Putamen (tissue), 1 donor: ENCODE measurements at places on chromosomes 6 and 20.

- no peak for DNase-seq
Measured at GRCh38 chr6:3414327-3415081, 42.3 kb downstream of the SLC22A23 start.

DNA sequence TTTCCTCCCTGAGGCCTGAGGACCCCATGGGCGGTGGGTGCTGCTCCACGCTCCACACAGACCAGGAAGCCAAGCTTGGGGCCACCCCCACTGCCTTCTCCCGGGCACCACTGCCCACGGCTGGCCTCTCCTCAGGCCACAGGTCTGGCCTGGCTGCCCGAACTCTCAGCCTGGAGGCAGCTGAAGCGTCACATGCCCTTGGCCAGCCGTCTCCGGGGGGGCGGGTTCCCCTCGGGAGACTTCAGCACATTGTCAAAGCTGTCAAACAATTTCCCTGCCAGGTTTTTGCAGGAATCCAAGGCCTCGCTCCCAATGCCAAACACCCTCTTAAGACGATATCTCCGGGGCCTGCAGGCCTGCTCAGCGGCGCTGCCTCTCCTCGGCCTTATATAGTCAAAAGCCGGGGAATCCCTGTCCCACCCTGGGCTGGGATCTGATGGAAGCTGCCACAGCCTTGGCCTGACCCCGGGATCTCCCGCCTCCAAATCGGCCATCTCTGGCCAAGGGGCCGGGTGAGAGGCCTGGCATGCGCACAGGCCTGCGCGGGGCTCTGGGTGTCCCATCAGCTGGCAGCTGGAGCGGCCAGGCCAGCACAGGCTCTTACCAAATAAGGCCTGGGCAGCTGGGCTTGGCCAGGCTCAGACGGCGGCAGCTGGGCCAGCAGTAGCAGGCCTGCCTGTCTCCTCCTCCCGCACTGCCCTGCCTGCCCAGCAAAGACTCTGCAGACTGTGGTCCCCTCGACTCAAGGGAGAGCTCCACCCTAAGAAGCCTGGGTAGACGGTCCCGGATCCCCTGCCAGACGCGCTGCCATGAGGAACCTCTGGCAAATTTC lies 49.7 kb downstream of the RBM38 start:
- DNase-seq, result peak; percentile 95

GRCh38 chr6:124870611-124871459 lies 91.4 kb upstream of the RNF217 start:
- peak; percentile 5 for DNase-seq

DNA sequence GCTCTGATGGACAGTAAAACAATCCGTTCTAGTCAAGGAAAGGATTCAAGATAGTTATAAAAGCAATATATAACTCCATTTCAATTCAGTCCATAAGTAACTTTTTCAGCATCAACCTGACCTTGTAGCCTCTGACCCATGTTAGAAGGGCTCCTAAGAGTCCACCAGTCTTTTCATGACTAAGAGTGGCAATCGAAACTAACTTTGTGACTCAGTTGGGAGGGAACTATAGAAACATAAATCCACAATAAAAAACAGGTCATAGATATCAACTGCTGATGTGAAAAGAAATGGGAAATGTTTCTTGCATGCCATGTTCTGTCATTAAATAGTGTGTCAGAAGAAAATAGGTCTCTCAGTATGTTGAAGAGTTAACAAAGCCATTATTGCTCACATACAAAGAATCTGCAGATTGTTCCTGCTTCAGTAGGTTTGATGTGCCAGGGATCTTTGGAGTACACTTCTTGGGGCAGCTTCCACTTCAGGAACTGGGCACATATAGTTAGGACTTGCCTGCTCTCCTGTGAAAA lies 16.2 kb upstream of the RBL1 start:
- no peak for DNase-seq

DNA sequence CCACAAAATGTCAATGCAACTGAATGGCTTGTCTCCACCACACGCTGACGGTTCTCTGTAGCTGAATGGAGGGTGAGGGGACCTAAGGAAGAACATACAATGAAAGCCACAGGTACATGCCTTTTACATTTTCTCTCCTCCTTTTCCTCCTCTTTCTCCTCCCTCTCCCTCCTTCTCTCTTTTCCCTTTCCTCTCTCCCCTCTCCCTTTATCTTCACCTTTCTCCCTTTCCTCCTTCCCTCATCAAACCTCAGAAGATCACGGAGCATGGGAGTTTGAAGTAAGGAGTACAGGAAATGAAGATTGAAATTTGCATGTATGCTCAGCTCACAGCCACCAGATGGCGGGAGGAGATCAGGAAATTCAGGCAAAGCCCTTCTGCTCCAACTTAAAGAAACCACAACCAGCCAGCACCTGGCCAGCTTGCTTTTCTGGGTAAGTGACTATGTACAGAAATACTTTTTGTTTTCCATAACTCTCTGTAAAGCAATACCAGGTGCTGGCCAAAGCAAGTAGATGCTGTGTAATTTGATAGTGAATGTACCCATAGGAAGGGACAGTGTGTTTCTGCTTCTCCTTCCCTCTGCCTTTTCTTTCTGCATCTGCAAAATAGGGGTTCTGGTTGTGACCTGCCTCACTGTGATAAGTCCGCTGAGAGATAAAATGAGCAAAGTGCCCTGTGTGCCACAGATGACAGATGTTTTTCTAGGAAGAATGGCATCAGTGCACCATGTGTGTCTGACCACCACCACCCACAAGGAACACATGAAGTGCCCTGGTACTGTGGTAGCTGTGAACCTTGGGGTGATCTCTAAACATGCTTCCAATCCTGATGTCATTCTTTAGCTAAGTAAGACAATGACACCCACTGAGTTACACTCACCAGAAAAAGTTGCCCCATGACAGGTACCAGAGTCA lies 18.6 kb upstream of the FOXO3 start:
- DNase-seq, result peak; percentile 78

DNA sequence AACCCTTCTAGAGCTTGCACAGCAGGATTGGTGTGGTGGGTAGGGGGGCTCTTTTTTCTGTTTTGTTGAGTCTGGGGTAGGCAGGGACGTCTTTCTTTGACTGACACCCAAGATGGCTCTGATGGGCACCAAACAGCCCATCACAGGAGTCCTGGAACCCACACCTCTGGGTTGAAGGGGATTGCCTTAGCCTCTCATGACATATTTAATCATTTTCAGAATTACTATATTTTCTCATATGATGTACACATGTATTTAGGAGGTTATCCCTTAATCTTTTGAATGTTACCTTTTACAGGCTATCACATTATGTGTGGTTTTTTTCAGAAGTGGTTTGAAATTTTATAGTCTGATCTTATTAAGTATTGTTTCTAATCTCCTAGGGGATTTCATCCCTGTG lies 64.6 kb downstream of the RPP40 start:
- no peak for DNase-seq

DNA sequence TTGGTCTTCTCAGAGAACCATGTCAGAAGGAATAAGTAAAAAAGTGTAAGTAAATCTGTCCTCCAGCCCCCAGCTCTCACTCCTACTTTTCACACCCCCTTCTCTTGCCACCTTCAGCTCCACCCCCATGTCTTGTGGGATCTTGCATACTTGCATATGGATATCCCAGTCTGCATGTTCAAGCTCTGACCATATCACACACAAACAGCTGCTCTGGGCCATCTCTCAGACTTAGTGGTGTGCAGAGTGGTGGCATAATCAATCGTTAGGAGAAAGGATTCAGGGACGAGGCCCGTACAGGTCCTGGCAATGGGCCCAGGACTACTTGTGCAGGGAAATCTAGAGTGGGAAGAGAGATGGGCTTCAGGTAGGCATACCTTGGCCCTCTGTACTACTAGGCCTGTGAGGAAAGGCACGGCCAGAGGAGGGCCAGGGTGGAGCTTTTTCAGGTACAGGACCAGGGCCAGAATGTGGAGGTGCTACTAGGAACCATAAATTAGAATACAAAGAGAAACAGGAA lies 112.0 kb upstream of the SGK1 start:
- DNase-seq, result no peak

- no peak for DNase-seq
Measured at GRCh38 chr6:17998442-17998841, 11.0 kb upstream of the KIF13A start.

- no peak for DNase-seq
Measured at GRCh38 chr6:169801396-169802160, 50.2 kb downstream of the ERMARD start.

DNA sequence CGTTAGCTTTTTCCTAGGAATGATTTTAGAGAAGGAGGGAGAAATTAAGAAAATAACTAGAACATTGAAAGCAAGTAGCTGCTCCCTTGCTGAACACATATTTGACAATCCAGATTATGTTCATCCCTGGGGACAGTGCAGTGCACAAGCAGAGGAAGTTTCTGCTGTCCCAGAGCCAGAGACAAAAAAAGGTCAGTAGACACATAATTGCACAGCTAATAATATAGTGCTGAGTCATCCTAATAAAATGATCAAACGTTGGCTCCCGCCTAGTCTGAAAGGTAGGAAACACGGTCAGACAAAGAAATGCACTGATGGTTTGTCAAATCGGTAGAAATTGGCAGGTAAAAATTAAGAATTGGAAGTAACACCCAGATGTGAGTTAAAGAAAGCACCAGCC lies 21.7 kb upstream of the SSTR4 start:
- DNase-seq, result no peak

DNA sequence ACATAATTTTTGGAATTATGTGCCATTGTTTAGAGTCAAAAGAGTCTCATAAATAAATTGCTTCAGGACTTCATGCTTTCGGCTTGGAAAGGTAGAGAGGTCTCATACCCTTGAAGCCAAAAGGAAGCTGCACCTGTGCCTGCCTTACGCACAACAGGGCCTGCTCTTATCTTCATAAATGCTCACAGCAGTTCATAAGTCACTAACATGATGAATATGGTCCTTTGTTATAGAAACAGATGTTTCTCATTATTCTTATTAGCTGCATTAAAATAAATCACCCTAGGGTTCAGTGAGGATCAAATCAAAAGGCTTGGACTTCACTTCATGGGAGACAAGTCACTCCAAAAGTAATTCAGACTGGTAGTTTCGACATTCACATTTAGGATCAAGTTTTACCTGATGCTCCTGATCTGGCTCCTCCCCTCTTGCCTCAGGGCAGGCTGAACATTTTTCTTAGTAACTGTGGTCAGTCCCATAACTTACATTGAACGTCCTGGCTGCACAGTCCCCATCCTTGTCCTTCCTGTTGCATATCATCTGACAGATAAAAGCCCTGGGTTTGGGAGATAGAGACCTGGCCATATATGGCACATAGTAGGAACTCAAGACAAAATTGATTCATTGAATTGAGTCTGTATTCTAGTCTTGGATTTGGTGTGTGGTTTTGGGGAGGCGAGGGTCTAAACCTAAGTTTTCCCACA lies 20.7 kb upstream of the SH3BGRL2 start:
- DNase-seq, result no peak

- DNase-seq, result no peak
Measured at GRCh38 chr20:44412402-44413144, 57.1 kb downstream of the HNF4A start.

GRCh38 chr6:108114841-108115597 lies 40.5 kb upstream of the OSTM1 start:
- DNase-seq, result no peak

DNA sequence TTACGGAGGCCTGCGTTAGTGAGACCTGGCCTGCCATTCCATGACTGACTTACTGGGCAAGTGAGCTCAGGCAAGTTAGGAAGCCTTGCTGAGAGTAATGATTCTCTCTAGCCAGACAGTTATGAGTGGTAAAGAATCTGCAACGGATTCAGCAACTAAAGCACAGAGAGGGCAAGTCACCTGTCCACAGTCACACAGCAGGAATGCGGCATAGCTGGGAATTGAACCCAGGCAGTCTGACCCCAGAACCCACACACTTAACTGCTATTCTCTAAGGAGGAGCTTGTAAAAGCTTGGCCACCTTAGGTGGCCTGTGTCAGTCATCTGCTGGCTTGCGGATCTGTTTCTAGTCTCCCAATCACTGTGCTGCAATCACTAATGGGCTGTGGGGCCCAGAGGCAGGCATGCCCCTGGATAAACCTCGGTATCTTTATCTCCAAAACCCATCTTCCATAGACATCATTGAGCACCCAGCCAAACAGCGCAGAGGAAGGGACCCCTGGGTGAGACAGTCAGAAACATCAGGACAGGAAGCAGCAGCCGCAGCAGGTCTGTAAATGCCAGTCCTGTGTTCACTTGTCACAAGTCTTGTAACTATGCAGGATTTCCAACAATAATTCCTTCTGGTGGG lies 215.9 kb upstream of the KCNG1 start:
- DNase-seq, result no peak

- no peak for DNase-seq
Measured at GRCh38 chr6:168590406-168590805, 149.4 kb downstream of the SMOC2 start.

- DNase-seq, result no peak
Measured at GRCh38 chr20:37484331-37484730, 36.7 kb upstream of the NNAT start.

DNA sequence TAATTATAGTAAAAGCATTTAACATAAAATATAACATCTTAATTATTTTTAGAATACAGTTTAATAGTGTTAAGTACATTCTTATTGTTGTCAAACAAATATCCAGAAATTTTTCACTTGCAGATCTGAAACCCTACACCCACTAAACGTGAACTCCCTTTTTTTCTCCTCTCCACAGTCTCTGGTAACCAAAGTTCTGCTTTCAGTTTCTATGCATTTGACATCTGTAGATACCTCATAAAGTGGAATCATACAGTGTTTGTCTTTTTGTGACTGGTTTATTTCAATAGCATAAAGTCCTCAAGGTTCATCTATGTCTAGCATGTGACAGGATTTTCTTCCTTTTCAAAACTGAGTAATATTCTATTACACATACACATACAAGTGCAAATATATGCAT lies 286.3 kb downstream of the BTBD3 start:
- no peak for DNase-seq

GRCh38 chr20:41350408-41350962 lies 9.9 kb downstream of the LPIN3 start:
- no peak for DNase-seq

- peak; percentile 73 for DNase-seq
Measured at GRCh38 chr6:43667245-43668150, 20.1 kb downstream of the MRPS18A start.

GRCh38 chr6:33711140-33712129 lies at the start of gene UQCC2:
Gene UQCC2 (minus strand): TSS chr6:33711700. CDS start chr6:33711686, 14 bp downstream.
- DNase-seq, result peak; percentile 97

- no peak for DNase-seq
Measured at GRCh38 chr6:25056130-25056529, 120.4 kb upstream of the RIPOR2 start.

DNA sequence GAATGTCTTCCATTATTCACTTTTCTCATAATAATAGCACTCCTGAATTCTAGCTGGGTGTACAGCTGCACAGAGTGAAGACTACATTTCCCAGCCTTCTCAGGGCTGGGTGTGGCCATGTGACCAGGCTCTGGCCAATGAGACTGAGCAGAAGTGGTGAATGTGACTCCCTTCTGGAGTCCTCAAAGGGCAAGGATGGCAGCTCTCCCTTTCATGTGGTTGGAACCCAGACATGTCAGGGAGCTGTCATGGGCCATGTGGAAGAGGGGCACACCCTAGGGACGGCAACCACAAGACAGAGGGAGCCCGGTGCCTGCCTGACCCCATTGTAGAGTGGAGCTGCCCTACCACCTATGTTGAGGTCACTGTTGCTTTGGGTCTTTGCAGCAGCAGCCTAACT lies 312.8 kb upstream of the SULF2 start:
- DNase-seq, result no peak

GRCh38 chr20:58847463-58847862 lies 3.2 kb downstream of the GNAS-AS1 start:
- DNase-seq, result no peak
